ENCODE measurements at places on chromosomes 7 and 10.

DNA sequence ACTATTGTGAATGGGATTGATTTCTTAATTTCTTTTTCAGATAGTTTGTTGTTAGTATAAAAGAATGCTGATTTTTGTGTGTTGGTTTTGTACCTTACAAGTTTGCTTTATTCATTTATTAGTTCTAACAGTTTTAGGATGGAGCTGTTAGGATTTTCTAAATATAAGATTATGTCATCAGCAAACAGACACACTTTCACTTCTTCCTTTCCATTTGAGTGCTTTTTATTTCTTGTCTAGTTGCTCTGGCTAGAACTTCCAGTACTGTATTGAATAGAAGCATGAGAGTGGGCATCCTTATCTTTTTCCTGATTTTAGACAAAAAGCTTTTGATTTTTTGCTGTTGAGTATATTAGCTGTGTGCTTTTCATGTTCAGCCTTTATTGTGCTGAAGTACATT, 81.5 kb downstream of the DNAH11 start:
- no peak for DNase-seq

GRCh38 chr10:48505394-48506112, 99.3 kb downstream of the ARHGAP22 start:
- no peak for DNase-seq

DNA sequence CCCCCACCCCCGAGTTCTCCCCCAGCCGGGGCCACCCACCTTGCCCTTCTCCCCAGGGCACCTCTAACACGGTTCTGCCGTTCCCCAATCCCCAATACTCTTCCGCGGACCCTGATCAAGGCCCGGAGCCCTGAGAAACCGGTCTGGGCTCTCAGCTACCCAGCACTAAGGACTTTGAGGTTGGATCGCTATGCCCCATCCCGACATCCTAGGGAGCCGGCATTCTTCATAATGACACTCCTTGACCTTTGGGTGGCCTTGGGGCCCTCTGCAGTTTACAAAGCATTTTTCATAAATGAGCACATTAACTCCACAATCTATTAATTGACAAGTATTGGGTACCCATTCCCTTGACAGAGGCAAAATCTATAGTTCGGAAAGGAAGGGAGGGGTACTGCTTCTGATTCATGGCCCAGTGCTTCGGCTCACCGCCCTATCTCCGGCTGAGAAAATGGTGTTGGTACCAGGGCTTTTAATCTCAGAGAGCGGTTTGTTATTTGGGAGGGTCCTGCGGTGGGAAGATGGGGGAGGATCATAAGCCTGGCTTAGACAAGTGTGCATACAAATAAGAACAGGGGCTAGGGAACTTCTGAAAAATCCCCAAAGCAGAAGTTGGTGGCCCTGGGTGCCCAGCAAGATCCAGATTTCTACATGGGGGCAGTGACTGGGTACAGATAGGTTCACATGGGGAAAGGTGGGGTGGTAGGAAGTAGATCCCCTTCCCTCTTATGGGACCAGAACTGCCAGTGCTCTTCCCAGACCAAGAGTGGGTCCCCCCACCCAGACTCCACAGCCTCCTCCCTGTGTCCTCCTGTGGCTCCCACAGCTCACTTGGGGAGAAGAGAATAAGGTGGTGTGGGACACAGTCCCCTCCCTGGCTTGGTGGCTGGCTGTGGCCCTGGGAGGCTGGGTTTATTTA, 3.2 kb downstream of the IMPDH1 start:
- DNase-seq = no peak

DNA sequence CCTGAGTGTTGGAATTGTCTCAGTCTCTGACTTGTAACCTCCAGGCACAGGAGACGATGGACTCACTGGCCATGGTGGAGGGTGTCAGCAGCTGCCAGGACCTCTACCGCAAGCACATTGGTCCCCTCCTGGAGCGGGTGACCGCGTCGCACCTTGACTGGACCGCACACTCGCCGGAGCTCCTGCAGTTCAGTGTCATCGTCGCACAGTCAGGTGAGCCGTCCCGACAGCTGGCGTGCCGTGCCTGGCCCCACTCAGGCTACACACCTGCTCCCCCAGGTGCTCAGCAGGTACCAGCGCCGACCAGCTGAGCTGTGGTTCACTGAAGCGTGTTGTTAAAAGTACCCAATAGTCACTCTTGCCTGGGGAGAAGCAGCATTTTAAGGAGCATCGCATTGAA, 36.7 kb upstream of the PRKAR1B start:
- no peak for DNase-seq

- no peak for DNase-seq
These were observed 4.9 kb downstream of the SLC25A13 start for GRCh38 chr7:96316949-96317348.

- no peak for DNase-seq
These were observed 169.5 kb upstream of the KLF14 start for GRCh38 chr7:130903358-130903974.

- no peak for DNase-seq
These were observed 401 bp downstream of the LRRC27 start for GRCh38 chr10:132332433-132332754.

GRCh38 chr7:15798081-15798480, 111.6 kb upstream of the MEOX2 start:
- DNase-seq = no peak

DNA sequence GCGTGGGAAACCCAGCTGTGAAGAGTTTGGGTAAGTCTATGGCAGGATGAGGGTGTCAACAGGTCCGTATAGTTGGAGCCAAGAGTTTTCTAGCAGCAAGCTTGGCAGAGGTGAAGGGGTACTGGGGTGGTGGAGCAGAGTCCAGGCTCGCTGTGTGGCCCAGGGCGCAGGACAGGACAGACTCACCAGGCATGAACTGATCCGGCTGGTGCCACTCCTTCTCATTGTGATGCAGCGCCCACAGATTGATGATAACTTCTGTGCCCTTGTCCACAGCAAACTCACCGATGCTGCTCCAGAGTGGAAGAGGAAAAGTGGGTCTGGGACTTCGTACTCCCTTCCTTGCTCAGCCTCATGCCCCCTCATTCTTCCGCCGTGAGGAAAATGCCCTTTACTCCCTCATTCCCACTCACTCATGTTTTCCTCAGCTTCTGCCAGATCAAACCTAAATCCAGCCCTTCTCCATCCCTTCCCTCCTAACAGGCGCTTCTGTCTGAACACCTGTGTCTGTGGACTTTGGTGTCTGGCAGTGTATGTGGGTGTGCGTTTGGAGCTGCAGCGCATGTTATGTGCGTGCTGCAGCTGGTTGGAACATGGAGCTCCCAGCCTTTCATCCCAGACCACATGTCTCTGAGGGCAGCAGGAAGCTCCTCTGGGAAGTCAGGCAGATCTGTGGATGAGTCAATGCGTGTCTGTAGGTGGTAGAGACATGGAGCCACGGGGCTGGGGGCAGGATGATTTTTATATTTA, 5.7 kb downstream of the CYP17A1 start:
- no peak for DNase-seq

DNA sequence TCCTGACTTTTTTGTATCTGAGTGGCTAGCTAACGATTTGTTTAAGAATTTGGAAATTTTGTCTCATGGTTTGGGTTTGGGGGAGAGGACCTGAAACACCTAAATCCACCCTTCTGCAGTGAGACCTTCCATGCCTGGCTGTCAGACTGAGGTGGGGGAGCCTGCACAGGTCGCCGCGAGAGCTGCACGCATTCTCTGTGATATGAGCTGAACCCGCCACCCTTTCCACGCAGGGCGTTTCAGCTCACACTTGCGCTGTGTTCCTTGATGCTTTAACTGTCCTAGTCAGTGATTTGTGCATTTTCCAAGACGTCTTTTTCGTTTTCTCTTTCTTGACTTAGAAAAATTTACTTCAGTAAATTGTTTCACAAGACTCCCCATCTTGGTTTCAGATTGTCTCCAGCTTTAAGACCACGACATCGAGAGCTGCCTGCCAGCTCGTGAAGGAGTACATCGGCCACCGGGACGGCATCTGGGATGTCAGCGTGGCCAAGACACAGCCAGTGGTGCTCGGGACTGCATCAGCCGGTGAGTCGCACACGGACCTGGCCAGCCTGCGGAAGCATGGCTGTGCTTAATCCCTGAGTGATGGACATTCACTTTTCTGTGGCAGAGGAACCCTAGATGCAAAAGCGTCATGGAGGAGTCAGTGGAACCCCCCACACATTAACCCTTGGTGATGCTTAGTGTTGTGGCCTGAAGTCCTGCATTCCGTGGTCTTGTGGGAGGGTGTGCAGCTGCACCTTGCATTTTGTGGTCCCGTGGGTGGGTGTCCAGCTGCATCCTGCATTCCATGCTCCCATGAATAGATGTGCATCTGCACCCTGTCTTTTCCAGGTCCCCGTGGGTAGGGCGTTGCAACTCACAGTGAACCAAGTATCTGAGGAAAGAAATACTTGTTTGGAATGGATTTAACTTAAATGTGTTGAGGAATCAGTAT, 28.1 kb downstream of the WDR37 start:
- DNase-seq = no peak

DNA sequence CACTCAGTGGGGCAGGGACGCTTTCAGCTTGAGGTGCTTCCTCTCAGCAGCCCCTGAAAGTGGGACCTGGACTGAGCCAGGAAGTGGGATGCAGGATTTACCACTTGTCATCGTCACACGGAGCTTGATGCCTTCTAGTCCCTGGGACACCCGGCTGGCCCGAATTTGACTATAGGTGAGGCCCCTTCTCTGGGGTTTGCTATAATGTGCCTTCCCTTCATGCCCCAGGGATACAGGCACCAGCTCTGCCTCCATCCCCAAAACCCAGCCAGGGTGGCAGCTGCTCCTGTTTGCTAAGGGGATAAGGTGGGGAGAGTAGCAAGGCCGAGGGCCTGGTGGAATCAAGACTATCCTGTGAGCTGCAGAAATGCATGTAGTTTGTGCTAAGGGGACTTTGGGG, 235.0 kb downstream of the GLRX3 start:
- DNase-seq = no peak

DNA sequence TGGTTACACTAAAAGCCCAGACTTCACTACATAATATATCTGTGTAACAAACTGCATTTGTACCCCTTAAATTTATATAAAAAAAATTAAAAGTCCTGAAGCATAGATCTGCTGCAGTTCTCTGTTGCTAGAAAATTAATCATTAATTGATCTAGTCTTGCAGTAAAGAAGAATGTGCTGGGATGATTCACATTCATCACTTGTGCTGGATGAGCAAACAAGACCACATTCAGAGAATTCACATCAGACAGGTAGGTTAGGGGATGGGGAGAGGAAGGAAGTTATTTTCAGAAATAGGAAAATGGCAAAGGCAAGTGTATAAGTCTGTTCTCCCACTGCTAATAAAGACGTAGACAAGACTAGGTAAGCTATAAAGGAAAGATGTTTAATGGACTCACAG, 1019.0 kb downstream of the KCNMA1 start:
- DNase-seq = no peak

DNA sequence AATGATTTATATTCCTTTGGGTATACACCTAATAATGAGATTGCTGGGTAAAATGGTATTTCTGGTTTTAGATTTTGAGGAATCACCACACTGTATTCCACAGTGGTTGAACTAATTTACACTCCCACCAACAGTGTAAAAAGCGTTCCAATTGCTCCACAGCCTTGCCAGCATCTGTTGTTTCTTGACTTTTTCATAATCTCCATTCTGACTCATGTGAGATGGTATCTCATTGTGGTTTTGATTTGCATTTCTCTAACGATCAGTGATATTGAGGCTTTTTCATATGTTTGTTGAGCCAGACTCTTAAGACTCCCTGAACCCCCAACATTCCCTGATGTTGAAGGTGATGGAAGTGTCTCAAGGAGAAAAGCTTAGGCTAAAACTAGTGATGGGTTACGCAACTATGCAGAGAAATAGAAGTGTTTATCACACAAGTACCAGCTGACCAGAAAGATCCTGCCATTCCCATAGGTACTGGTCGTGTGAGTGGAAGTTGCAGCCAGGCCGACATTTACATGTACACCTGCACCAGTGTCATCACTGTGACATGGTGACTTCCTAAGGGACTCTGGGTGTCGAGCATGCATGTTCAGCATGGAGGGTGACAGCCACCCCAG, 711.2 kb upstream of the NRP1 start:
- DNase-seq = no peak

GRCh38 chr7:113796557-113796956, 122.3 kb downstream of the PPP1R3A start:
- DNase-seq = no peak

DNA sequence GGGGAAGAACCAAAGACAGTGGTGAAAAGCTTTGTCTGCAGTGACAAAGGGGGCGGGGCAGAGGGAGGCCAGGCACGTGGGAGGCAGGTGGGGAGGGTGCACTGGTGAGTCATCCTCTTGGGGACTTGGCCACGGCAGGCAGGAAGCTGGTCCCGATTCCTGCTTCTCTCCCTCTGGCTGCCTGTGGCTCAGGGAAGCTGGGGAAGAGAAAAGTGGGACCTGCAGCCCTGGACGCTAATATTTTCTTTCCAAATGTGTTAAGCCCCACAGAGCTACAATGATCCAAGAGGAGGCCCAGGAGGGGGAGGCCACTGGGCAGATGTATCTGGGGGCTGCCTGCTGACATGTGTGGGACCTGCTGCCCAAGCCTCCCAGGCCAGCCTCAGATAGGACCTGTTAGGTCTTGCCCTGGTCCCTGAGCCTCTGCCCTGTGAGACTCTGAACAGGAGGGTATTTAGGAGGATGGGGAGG, 231.8 kb downstream of the KCNMA1 start:
- no peak for DNase-seq

DNA sequence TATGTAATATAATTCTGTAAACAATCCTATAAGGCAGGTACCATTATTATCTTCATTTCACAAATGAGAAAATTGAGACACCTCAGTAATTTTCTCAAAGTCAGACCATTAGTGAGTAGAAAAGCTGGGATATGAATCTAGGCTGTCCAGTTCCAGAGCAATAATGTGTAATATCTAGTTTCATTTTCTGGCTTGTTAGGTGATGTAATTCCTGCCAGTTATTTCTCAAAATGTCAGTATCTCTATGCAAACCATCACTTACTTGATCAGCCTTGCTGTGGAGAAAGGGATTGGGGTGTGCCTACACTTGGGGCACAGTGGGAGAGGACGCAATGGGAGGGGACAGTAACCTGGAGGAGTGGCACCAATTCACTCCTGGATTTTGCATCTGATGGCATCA, 157.5 kb downstream of the LYZL1 start:
- DNase-seq = no peak

GRCh38 chr10:47332946-47333345, 10.7 kb downstream of the GDF2 start:
- DNase-seq = no peak

DNA sequence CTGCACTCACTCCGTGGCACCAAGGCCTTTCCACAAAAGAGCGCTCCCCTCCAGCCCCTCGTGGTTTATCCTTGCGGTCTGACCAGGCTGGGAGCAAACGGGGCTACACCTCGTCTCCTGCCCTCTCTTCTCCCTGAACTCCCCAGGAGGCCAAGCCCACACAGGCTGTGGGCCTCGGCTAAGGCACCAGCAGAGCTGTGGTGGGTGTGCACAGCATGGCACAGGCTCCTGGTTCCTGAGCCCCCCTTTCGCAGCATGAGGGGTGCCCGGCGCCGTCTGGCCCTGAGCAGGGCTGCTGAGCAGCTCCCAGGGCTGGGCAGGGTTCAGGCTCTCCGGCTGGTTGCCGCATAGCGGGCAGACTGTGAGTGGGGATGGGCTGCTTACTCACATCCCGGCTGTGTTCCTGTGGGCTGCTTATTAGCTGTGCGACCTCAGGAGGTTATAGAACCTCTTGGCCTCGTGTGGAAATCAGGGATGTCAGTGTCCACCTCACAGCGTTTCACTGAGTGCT, 90.4 kb downstream of the ZMIZ1 start:
- no peak for DNase-seq

GRCh38 chr7:74222851-74223710, 13.3 kb downstream of the LAT2 start:
- DNase-seq = no peak

GRCh38 chr10:85045046-85045445, 716.7 kb downstream of the CCSER2 start:
- no peak for DNase-seq

GRCh38 chr10:131949041-131949862, 32.5 kb downstream of the BNIP3 start:
- DNase-seq = no peak
